ENCODE measurements at places on chromosomes 7 and 10.

- DNase-seq: no peak
Measured at GRCh38 chr7:111867348-111867931, 305.1 kb upstream of the IMMP2L start.

DNA sequence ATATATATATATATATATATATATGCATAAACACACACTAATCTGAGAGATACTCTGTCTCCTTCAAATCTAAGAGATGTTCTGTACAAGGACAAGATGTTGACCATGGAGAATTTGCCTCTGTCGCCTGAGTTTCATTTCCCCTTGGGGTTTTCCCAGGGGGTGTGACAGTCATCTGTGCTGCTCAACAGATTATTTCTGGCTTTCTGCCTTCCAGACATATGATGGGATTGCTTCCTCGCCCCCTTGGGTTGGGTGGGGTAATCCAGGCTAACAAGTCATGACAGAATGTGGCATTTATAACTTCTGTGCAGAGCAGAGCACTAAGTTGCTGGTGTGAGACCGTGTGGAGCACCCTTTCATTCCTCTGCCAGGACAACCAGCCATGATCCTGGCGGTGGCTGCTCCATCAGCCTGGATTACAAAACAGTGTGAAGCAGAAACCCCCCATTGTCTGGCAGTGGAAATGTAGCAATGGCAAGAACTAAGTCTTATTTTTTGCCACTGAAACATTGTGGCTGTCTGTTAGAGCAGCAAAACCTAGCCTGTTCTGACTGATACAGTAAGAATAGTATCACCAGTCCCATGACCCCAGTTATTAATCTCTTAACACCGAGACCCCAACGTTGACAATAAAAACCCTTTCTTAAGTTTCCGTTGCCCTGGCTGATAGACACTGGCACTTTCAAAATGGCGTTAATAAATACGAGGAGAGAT lies 13.7 kb upstream of the USP6NL start:
- DNase-seq: no peak

DNA sequence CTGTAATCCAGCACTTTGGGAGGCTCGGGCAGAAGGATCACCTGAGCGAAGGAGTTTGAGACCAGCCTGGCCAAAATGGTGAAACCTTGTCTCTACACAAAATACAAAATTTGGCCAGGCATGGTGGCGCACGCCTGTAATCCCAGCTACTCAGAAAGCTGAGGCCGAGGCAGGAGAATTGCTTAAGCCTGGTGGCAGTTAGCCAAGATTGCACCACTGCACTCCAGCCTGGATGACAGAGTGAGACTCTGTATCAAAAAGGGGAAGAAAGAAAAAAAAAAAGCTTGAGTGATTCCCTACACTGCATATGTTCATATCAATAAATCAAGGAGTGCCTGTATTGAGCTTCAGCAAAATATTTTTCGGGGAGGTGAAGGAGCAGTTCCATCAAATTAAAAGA lies 45.8 kb upstream of the SRRM3 start:
- peak; percentile 89 for DNase-seq

GRCh38 chr7:99734987-99735386 lies at the start of gene CYP3A7:
TSS of gene CYP3A7 (minus strand) at chr7:99735196. CDS start at chr7:99735093, 103 bp downstream.
- no peak for DNase-seq

DNA sequence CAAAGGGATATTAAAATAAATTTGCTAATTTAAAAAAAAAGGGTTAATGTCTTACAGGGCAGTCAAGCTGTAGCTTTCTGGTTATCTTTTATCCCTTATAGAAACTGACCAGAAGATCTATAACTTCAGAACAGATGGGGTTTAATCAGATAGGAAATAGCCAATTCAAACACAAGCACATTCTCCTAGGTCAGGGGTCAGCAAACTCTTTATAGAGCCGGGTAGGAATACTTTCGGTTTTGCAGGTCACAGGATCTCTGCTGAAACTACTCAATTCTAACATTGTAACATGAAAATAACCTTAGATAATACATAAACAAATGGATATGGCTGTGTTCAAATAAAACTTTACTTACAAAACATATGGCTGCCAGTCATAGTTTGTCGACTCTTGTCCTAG lies 479.8 kb downstream of the ADRA2A start:
- DNase-seq: no peak

DNA sequence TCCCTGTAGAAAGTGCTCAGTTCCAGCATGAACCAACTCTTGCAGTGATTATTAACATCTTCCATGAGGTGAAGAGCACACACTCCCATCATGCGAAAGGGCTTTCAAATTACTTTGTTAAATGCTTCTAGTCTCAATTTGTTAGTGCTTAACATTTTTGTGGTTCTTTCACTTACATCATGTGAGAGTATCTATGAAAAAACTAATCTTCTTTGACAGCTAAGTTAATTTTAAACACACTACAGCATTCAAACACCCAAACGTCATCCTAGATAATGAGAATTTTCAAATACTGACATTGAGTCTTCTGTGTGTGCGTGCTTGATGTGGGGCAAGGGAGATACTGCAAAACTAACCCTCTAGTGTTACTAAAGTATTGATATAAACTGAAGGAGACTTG lies 84.8 kb downstream of the ETV1 start:
- no peak for DNase-seq

- no peak for DNase-seq
Measured at GRCh38 chr10:8006274-8006999, 48.1 kb upstream of the GATA3 start.

GRCh38 chr10:34520510-34520909 lies 294.6 kb downstream of the PARD3 start:
- DNase-seq: no peak

DNA sequence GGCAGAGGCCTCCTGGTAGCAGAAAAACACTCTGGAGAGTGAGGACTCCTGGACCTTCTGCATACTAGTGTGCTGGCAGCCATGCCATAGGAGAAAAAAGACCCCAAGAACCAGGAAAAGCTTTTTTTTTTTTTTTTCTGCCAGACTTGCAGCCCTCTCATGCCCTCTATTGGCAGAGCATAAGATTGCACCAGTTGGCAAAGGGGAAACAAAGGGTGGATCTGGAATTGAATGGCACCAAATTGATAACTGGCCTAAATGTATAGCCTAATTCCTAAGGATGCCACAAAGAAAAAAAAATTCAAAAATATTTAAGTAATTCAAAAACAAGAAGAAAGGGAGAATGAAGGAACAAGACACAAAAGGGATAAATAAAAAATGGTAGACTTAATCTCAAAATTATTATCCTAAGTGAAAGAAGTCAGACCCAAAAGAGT lies 112.5 kb upstream of the GHITM start:
- peak; percentile 56 for DNase-seq

GRCh38 chr7:30795161-30795948 lies 24.1 kb downstream of the MINDY4 start:
- no peak for DNase-seq

- no peak for DNase-seq
Measured at GRCh38 chr7:90472805-90473540, 3.5 kb downstream of the PTTG1IP2 start.

- no peak for DNase-seq
Measured at GRCh38 chr10:121308020-121308419, 290.2 kb downstream of the FGFR2 start.

- DNase-seq: peak; percentile 58
Measured at GRCh38 chr7:45890902-45891461, 2.7 kb downstream of the IGFBP1 start.

- peak; percentile 33 for DNase-seq
Measured at GRCh38 chr7:126608339-126608776, 644.4 kb downstream of the GRM8 start.

DNA sequence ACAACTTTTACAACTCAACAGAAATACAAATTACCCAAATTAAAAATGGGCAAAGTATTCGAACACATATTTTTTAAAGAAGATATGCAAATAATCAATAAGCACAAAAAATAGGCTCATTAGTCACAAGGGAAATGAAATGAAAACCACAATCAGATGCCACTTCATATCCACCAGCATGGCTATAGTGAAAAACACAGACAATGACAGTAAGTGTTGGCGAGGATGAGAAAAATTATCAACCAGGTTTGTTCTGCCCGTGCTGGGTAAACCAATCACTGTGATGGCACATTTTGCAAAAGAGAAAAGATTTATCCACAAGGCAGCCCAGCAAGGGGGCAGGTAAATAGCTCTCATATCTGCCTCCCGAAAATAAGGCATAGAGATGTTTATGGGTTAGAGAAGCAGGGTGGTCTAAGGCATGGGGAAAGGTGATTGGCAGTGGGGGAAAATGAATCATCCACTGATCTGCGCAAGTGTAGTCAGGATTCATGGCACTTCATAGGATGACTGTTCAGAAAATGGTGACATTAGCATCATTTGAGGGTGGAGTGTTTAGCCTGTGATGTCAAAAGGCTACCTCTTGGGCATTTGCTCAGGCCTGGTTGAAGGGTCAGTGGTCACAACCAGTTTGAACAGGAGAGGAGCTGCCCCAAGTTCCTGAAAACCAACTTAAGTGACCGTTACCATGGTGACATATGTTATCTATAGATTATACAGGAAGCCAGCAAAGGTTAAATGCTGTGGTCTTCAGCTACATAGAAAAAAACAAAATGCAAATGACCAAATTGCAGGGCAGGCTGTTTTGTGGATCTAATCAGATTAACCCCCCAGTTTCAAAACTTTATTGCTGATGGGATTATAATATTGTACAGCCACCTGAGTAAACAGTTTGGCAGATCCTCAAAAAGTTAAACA lies 8.0 kb upstream of the CFAP70 start:
- DNase-seq: peak; percentile 83

- no peak for DNase-seq
Measured at GRCh38 chr10:120394446-120394845, 62.6 kb upstream of the PLPP4 start.

DNA sequence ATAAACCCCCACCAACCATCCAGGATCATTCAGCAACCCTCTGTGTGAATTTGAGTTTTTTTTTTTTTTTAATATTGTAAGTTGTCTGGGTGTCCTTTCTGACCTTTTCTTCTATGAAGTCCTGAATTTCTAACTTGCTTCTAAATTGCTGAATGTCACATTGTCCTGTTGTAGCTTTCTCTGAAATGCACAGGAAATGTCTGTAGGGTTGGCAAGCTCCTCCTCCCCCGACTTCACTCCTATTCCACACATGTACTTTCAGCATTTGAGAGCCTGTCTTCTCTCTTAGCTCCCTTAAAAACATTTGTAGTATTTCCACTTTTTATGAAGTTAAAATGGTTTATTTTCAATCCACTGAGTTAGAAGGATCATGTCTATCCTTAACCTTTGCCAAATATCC lies 3.3 kb upstream of the CNNM2 start:
- peak; percentile 40 for DNase-seq

DNA sequence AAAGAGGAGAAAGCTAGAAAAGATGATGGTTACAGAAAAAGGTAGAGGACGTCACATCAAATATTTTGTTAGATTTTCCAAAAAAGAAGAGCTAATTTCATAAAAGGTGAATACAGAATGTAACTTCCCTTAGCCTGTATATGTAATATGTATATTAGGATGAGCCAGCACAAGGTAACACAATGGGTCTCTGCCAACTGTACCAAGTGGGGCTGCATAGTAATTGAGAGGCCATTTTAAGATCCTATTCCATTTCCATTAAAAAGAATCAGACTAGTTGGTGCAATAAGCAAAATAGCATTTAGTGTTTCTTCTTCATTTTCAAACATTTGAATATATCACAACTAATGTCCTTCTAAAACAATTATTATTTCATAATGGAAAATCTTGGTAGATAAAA lies 134.6 kb downstream of the SEMA3A start:
- DNase-seq: no peak

DNA sequence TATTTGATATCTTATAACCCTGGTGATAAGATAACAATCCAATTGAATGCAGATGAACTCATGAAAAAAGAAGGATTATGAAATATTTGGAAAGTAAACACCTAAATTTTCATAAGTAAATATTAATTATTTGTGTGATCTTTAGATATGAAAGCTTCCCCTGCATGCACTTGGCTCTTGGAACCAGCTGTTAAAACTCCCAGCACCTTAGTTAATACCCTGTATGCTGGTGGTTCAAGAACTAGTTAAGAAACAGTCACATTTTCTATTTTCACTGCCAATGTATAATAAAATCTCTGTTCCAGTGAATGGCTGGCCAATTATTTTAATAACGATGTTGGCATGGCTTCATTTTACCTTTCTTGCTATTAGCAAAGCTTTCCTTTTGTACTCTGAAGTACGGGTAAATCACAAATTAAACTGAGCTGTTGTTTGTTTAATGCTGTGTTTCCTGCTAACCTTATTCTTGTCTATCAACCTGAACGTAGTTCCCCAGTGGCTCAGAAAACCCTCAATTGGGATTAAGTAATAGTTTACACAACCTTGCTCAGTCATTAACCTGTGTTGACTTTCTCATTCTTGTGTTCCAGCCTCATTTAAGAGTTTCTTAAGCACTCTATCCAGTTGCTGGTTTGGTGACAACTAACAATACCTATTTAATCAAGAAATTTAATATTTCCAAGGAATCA lies 38.9 kb downstream of the MET start:
- DNase-seq: no peak

- no peak for DNase-seq
Measured at GRCh38 chr7:141649137-141649864, 52.7 kb downstream of the DENND11 start.

GRCh38 chr7:104486931-104487330 lies 158.5 kb downstream of the LHFPL3 start:
- DNase-seq: no peak

DNA sequence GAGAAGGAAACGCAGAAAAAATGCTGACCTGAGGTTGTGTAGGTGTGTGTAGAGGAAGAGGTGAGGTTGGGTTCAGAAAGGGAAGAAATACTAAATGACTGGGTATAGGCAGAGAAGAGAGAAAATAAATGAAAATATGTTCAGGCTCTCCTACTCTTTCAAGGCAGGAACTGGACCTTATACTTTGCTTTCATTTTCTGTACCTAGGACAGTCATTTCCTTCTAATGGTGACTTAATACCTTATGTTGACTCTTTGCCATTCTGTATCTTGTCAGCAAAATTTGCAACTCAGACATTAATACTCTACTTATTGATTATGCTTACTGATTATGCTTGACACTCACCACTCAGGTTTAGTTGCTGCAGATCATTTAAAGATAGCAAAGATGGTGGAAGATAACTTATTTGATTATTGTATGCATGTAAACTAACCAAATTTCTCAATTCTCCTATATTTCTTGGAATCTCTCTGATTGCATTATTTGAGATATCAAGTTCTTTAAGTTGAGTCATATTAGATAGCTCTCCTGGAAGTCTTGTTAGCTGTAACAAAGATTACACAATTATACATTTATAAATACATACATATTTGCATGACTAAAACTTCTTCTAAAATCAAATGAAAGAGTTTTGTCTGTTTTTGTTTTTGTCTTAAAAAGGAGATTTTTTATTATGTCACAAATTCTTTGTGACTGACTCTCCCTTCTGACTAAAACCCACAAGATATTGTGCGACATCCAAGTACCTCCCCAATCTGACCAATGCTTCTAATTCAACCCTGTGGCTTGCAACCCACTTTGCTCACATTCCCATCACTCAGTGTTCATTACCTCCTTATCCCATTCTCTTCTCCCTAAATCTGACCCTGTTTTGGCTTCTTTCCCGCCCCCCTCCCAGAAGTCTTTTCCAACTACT lies 20.0 kb downstream of the LRRD1 start:
- DNase-seq: no peak

GRCh38 chr10:130050721-130051120 lies 59.9 kb downstream of the C10orf143 start:
- no peak for DNase-seq

- DNase-seq: no peak
Measured at GRCh38 chr10:8416760-8417159, 362.3 kb downstream of the GATA3 start.

GRCh38 chr7:111089822-111090426 lies 1.0 kb upstream of the LRRN3 start:
- DNase-seq: peak; percentile 79

- DNase-seq: no peak
Measured at GRCh38 chr7:152931633-152932032, 172.1 kb downstream of the ACTR3B start.
